H7 (cell line): ENCODE measurements at places on chromosomes 7 and 10.
A peak's percentile ranks its signal among the peaks of the same experiment; 100 is the strongest.

- no peak for DNase-seq
These were observed 302.2 kb upstream of the PODXL start for GRCh38 chr7:131858611-131859010.

- DNase-seq: no peak
These were observed 3.9 kb downstream of the DCLRE1A start for GRCh38 chr10:113849946-113850345.

- no peak for DNase-seq
These were observed 19.8 kb upstream of the ATE1 start for GRCh38 chr10:121947343-121948330.

- DNase-seq: peak; percentile 52
These were observed 130.6 kb downstream of the WDR11 start for GRCh38 chr10:120981601-120982391.
